IMR-90 (cell line): ENCODE measurements at places on chromosomes 4 and X. TPM values are rescaled to one million over a fixed set of nuclear protein-coding genes. Genes with fewer than 3 reads are reported as not detected.
A peak's percentile ranks its signal among the peaks of the same experiment; 100 is the strongest.

DNA sequence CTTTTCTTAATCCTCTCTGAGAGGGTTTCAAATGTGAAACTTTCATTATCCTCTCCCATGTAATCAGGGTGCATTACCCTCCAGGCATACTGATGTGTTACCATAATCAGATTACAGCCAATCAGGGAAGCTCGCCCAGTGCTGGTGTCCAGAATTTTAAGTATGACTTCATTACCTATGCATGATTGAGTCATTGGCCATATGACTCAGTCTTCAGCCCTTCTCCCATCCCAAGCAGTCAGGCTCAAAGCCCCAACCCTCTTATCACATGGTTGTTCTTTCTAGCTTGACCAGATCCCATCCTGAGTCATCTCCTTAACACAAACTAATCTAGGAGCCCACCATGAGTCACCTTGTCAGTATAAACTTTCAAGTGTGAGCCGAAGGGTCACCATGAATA is 1668.1 kb upstream of the AGA start:
- DNase-seq, result peak; percentile 98
- no peak overlapping the region for H3K27ac ChIP-seq
- H3K36me3 ChIP-seq, result no peaks in the 10 kb centered on the region
- H3K4me3 ChIP-seq, result no peak overlapping the region

GRCh38 chr4:99762728-99763127 is 53.9 kb upstream of the DAPP1 start:
- no peaks in the 10 kb centered on the region for H3K27me3 ChIP-seq
- no peaks in the 10 kb centered on the region for H3K36me3 ChIP-seq
- H3K4me3 ChIP-seq, result no peak overlapping the region

DNA sequence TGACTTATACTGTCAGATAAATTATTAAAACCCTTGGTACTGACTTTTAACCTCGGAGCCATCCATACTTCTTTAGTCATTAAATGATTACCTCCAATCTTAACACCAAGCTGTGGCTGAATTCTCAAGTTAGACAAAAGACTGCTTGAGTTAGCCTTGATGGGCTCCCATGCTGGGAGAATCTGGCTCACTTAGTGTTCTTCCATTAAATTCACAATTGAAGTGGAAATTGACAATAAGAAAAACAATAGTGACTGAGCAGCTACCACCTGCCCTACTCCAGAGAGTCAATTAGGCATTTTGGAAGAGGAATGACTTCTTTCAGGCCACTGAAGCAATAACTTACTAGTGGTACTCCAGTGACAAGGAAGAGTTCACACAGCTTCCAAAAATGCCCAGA is 503.0 kb upstream of the CPXCR1 start:
- H3K27me3 ChIP-seq, result no peaks in the 10 kb centered on the region
- H3K36me3 ChIP-seq, result no peaks in the 10 kb centered on the region
- H3K27ac ChIP-seq, result no peak overlapping the region
- no peak for DNase-seq
- no peak overlapping the region for H3K4me3 ChIP-seq

The PDGFRA gene
- total RNA-seq, result 157 and 168 TPM in 2 replicates

DNA sequence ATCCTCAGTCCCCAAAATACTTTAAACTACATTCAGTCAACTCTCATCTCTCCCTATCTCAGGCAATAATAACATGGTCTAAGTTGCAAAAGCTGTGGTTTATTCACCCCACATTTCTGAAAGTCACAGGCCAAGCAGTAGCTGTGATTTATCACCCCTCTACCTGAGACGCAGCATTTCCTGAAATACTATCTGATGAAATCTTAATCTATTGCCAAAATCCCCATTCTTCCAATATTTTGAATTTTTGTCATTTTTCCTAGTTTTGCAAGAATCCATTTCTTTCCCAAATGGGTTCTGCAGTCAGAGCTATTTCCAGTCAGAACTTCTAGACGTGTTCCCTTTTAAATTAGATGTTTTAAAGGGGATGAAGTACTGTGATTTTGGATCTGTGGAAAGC is 148.3 kb downstream of the BANK1 start:
- H3K27ac ChIP-seq, result no peak overlapping the region
- no peak overlapping the region for H3K4me3 ChIP-seq
- H3K4me1 ChIP-seq, result no peaks in the 10 kb centered on the region

GRCh38 chrX:44167116-44167515 is 176.4 kb downstream of the EFHC2 start:
- no peaks in the 10 kb centered on the region for H3K36me3 ChIP-seq
- no peak overlapping the region for H3K27ac ChIP-seq
- DNase-seq, result no peak
- peaks cover 4% of the 10 kb centered on the region; the same call in 1 of the 2 replicates for H3K27me3 ChIP-seq

The SORBS2 gene
- under 0.01 and 0.18 TPM in 2 replicates for total RNA-seq

- no peaks in the 10 kb centered on the region for H3K36me3 ChIP-seq
- no peak overlapping the region for H3K27ac ChIP-seq
- DNase-seq, result no peak
- H3K4me1 ChIP-seq, result no peaks in the 10 kb centered on the region
- no peaks in the 10 kb centered on the region; the same call in 1 of the 2 replicates for H3K27me3 ChIP-seq
Measured at GRCh38 chrX:57583477-57583876, 8.3 kb upstream of the ZXDB start.

The SOX3 gene
- not detected in 2 replicates for total RNA-seq

DNA sequence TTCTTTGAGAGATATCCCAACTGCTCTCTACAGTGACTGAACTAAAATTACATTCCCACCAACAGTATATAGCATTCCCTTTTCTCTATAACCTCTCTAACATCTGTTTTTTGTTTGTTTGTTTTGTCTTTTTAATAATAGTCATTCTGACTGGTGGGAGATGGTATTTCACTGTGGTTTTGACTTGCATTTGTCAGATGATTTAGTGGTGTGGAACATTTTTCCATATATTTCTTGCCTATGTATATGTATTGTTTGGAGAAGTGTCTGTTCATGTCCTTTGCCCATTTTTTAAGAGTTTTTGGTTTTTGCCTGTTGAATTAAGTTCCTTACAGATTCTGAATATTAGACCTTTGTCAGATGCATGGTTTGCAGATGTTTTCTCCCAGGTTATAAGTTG is 9.0 kb downstream of the USO1 start:
- H3K36me3 ChIP-seq, result peaks cover 3% of the 10 kb centered on the region
- peaks cover 8% of the 10 kb centered on the region for H3K4me1 ChIP-seq
- H3K27me3 ChIP-seq, result no peaks in the 10 kb centered on the region
- DNase-seq, result peak; percentile 64
- no peak overlapping the region for H3K4me3 ChIP-seq
- H3K27ac ChIP-seq, result no peak overlapping the region
